ENCODE measurements at places on chromosomes 3 and 15.
A peak's percentile ranks its signal among the peaks of the same experiment; 100 is the strongest.

- DNase-seq, result no peak
- H3K27me3 ChIP-seq, result no peaks in the 10 kb centered on the region
- no peaks in the 10 kb centered on the region for H3K4me1 ChIP-seq
- no peak overlapping the region for H3K27ac ChIP-seq
- no peaks in the 10 kb centered on the region for H3K36me3 ChIP-seq
These were observed 39.0 kb downstream of the UNC13C start for GRCh38 chr15:54017251-54017650.

- no peaks in the 10 kb centered on the region for H3K36me3 ChIP-seq
- no peak overlapping the region for H3K27ac ChIP-seq
- peak; percentile 36 for DNase-seq
- H3K27me3 ChIP-seq, result peaks cover 3% of the 10 kb centered on the region
- H3K4me3 ChIP-seq, result no peak overlapping the region
These were observed 32.2 kb upstream of the TRH start for GRCh38 chr3:129942296-129942695.

DNA sequence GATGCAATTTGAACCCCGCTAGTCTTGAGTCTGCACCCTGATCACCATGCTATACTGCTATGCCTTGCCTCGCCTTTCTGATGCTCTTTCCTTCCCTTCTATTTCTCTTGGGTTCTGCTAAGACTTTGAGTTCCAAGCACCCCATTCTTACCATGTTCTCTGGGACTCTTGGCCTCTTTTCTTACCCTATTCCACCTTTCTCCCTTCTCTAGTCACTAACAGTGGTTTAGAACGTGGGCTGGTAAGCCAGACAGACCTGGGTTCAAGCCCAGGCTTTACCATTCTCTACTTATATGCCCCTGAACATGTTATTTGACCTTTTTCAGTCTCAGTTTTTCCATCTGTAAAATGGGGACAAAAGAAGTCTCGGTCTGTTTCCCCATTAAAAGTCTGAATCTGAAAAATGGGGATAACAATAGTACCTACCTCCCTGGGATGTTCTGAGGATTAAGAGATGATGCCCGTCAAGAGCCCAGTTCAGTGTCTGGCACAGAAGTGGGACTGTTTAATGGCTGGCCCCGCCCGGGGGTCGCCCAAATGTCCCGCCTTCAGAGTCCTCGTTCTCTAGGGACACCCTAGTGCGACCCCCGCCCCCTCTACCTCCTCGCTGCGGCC is 376 bp downstream of the TADA3 start:
- H3K4me1 ChIP-seq, result peaks cover 47% of the 10 kb centered on the region
- H3K27ac ChIP-seq, result peak overlapping the region; percentile 99
- no peak for DNase-seq

GRCh38 chr3:101172516-101172915 is 147.9 kb downstream of the IMPG2 start:
- peaks cover 6% of the 10 kb centered on the region for H3K27me3 ChIP-seq
- H3K4me3 ChIP-seq, result no peak overlapping the region
- DNase-seq, result no peak

DNA sequence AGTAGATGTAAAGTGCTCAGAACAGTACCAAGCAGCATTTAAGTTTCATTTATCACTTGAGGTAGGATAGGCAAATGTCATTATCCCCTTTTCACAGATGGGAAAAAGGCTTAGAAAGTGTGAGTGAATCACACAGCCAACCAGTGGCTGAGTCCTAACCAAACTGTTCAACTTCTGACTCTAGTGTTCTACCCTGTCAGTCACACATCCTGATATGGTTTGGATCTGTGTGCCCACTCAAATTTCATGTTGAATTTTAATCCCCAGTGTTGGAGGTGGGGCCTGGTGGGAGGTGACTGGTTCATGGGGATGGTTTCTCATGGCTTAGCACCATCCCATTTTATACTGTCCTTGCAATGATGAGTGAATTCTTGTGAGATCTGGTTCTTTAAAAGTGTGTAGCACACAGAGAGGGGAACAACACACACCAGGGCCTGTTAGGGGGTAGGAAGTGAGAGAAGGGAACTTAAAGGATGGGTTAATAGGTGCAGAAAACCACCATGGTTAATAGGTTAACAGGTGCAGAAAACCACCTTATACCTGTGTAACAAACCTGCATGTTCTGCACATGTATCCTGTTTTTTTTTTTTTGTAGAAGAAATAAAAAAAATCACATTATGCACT is 304.7 kb downstream of the SUCLG2 start:
- H3K27me3 ChIP-seq, result no peaks in the 10 kb centered on the region
- DNase-seq, result peak; percentile 33
- H3K36me3 ChIP-seq, result peaks cover 5% of the 10 kb centered on the region
- no peak overlapping the region for H3K4me3 ChIP-seq
- peaks cover 9% of the 10 kb centered on the region for H3K4me1 ChIP-seq

- H3K4me1 ChIP-seq, result no peaks in the 10 kb centered on the region
- no peak overlapping the region for H3K4me3 ChIP-seq
- H3K27ac ChIP-seq, result no peak overlapping the region
- DNase-seq, result no peak
These were observed 542.9 kb downstream of the FHIT start for GRCh38 chr3:60708191-60708975.

GRCh38 chr3:42421818-42422796 is 11.7 kb upstream of the LYZL4 start:
- no peaks in the 10 kb centered on the region for H3K36me3 ChIP-seq
- H3K27me3 ChIP-seq, result no peaks in the 10 kb centered on the region
- DNase-seq, result no peak
- no peaks in the 10 kb centered on the region for H3K4me1 ChIP-seq
- no peak overlapping the region for H3K27ac ChIP-seq

- H3K4me3 ChIP-seq, result no peak overlapping the region
- no peak overlapping the region for H3K27ac ChIP-seq
- no peaks in the 10 kb centered on the region for H3K36me3 ChIP-seq
- no peak for DNase-seq
- no peaks in the 10 kb centered on the region for H3K27me3 ChIP-seq
These were observed 66.4 kb downstream of the LRTM1 start for GRCh38 chr3:54861248-54862067.
